ENCODE measurements at places on chromosomes 3 and 15.

DNA sequence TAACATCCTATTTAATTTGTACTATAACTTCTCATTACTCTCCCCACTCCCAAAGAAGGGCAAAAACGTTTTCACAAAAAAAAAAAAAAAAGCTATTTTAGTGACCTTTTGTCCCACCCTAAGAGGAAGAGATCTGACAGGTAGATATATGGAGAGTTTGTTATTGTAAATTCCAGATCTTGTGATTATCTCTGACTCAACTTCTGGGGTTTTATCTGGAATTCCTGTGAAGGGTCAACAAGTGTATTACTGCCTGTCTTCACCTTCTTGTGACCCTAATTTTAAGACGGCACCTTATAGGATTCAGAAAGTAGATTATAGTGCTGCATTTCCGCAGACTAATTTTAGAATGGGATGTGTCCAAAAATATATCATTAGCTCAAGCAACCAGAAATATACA lies 205.9 kb upstream of the CDIN1 start:
- peak; percentile 76 for DNase-seq

DNA sequence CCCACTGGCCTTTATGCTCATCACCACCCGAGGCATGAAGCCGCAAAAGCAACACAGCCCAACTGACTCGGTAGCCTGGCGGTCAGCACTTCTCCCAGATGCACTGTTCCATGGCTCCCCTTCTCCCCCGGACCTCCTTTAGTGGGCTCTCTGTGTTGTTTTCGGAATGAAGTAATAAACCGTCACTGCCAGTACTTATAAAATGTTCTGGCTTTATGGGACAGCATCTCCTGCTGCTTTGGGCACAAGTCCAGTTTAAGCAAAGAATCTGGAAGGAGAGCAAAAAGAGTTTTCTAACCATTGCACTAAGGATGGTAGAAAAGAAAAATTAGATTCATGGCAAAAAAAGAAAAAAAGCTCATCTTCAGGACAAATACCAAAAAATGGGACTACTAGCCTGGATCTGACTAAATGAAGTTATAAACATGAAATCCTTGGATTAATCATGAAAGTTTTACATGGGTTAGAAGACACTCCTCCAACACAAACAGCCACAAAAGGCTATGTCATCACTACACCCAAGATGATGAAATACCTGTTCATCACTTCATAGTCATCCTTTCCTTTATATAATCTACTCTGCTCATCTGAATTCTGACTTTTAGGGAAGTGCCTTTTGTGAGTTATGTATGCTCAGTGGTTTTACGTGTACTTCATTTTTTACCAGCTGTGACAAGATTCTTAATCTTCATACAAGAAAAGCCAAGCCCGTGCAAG lies 89.5 kb upstream of the UBE2E2 start:
- DNase-seq: peak; percentile 42

GRCh38 chr3:143267989-143268388 lies 148.4 kb downstream of the CHST2 start:
- DNase-seq: peak; percentile 57

GRCh38 chr15:69782809-69783208 lies 314.9 kb downstream of the TLE3 start:
- DNase-seq: no peak

DNA sequence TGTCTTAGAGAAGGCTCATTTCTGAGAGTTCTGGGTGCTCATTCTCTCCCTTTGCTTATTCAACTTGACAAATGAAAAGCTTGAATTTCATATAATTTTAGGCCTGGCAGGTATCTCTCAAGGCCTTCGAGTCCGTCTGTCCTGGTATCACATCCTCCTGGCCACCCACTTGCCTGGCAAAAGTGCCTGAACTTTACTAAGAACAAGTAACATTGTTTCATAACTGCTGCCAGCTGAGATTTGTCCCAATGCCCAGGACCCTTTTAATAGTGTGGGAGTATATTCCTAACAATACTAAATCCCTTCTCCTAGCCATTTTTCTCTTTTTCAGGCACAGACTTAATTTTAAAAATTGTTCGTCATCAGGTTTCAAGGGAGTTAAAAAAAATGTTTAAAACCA lies 18.1 kb downstream of the LARP6 start:
- no peak for DNase-seq

GRCh38 chr15:101710806-101711205 lies 13.5 kb downstream of the TARS3 start:
- peak; percentile 71 for DNase-seq

DNA sequence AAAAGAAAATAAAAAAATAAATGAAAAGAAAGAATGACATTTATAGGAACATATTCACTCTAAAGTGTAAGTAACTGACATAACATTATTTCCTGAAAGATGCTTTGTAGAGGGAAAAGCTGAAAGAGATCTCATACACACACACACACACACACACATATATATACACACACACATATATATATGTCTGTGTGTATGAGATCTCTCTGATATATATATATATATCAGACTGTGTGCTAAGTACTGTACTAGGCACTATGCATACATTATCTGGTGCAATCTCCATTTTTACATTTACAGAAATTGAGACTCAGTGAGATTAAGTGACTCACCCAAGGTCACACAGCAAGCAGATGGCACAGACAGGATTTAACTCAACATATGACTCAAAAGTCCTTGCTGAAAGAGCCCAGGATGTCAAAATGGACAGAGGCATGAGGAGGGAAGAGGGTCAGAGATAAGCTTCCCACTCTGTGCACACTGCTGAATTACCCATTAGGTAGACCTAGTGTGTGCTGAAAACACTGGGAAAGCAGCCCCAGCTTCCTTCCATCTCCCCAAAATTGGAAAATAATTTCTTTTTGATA lies 15.0 kb downstream of the BHLHE40 start:
- peak; percentile 81 for DNase-seq

GRCh38 chr3:120245386-120245785 lies 39.6 kb downstream of the GPR156 start:
- DNase-seq: no peak

DNA sequence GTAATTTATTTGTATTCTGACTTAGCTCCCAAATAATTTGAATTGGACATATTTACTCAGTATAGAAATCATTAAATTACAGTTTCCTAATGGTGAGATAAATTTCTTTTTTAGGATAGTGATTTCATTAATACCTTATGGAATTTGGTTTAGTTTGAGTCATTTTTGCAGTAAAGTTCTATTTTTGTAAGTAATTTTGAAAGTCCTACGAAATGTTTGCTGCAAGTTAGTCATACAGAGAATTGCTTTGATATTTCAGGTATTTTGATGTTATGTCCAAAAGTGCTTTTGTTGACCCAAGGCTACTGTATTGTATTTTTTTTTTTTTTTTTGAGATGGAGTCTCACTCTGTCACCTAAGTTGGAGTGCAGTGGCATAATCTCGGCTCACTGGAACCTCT lies 41.7 kb downstream of the TCF12 start:
- no peak for DNase-seq

GRCh38 chr3:30203301-30203700 lies 403.1 kb upstream of the TGFBR2 start:
- peak; percentile 71 for DNase-seq

GRCh38 chr3:134007819-134008218 lies 21.9 kb downstream of the SLCO2A1 start:
- DNase-seq: no peak

- no peak for DNase-seq
Measured at GRCh38 chr15:66164788-66165187, 88.8 kb downstream of the MEGF11 start.

- no peak for DNase-seq
Measured at GRCh38 chr3:45655906-45656305, 33.3 kb upstream of the SACM1L start.
